ENCODE measurements at places on chromosomes 5 and 9.

DNA sequence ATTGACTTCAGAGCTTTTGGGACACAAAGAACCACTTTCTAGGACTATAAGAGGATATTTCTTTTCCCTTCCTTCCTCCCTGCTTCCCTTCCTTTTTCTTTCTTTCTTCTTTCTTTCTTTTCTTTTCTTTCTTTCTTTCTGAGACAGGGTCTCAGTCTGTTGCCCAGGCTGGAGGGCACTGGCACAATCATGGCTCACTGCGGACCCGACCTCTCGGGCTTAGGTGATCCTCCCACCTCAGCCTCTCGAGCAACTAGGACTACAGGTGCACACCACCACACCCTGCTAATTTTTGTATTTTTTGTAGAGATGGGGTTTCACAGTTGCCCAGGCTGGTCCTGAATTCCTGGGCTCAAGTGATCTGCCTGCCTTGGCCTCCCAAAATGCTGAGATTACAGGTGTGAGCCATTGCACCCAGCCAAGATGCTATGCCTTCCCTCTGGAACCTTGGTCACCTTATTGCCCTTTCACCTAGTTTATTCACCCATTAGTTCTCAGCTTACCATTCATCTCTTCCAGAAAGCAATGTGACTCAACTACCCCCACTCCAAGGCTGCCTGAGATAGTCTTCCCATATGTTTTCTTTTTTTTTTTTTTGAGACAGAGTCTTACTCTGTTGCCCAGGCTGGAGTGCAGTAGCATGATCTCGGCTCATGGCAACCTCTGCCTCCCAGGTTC lies 10.1 kb downstream of the PLIN2 start:
- DNase-seq = peak; percentile 56

- peak; percentile 34 for DNase-seq
Observed at GRCh38 chr5:2017540-2018389, 135.0 kb upstream of the IRX4 start.

DNA sequence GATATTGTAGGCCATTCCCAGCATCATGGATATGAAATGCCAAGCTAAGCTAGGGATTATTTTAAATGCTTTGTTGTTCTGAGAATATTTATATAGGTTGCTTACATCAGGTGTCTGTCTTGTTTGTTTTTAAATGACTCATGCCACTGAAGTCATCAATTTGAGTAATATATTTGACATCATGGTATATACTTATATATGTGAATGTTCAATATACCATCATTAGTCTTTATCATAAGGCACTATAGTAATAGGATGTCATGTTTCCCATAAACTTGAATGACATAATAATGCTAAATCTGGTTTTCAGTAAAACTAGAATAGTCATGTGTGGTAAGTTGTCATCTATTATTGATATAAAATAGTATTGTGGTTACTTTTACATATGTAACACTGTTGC lies 13.1 kb downstream of the C9orf85 start:
- DNase-seq = no peak

- DNase-seq = no peak
Observed at GRCh38 chr5:91632871-91633270, 249.8 kb upstream of the ARRDC3 start.

- peak; percentile 33 for DNase-seq
Observed at GRCh38 chr5:38923661-38924451, 78.0 kb downstream of the OSMR start.

DNA sequence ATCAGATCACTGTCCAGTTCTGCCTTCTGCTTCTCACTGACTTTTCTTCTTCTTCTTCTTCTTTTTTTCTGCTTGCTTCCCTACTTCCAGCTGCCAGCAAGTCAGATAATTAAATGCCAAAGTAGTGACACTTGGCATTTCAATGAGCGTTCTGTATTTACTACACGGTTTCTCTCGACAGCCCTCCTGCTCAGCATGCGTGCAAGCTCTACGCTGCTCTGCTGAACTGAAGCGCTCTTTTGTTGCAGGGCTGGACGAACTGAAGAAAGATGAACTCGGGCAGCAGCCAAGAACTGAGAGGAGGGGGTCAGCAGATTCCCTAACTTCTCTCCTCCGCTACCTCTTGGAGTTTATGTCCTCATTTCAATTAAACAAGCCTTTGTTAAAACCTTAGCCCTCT lies 319.1 kb downstream of the GLIS3 start:
- DNase-seq = peak; percentile 72

DNA sequence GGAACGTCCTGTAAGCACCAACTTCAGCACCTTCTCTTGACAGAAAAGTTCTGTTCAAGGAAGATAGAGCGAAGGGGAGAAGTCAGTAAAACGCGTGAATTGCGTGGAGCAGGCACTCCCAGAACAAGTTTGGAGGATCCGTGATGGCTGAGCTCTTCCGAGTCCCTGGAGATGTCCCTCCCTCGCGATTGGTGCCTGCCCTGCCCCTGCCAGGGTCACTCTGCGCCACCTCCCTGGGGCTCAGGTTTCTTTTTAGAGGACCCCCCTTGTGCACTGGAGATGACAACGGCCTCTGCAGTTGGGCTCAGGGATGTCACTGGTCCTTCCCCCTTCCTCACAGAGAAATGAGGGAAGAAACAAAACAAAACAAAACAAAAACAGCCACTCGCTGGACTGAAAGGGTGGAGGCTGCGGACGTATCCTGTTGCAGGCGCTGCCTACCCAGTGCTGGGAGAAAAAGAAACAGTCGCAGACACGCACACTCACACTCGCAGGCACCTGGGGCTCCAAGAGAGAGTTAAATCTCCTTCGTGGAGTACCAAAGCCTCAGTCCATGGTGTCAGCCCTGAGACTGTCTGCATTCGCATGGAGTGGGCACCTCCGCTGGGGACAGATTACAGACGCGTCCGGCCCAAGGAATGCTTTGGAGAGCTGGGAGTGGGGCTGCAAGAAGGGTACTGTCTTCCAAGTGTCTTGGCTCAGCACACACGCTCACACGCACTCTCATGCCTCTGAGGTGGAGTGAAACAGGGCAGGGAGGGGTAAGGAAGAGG lies 512.7 kb downstream of the SLCO4C1 start:
- no peak for DNase-seq

DNA sequence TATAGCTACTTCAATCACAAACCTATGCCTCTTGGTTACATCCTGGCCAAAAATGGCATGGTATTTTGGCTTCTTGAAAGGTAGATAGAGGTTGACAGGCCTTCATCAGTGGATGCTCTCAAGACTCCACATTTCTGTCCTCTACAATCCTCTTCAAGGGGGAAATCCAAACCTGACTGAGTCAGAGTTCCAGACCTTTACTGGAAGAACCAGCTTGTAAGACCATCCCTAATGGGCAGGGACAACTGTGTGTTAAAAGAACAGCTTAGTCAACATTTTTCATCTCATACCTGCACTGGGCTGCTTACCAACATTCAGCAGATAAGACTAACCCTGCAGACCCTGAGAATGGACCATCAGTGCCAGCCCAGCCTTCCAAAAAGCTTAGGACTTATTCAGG lies 155.7 kb downstream of the CDK5RAP2 start:
- no peak for DNase-seq

DNA sequence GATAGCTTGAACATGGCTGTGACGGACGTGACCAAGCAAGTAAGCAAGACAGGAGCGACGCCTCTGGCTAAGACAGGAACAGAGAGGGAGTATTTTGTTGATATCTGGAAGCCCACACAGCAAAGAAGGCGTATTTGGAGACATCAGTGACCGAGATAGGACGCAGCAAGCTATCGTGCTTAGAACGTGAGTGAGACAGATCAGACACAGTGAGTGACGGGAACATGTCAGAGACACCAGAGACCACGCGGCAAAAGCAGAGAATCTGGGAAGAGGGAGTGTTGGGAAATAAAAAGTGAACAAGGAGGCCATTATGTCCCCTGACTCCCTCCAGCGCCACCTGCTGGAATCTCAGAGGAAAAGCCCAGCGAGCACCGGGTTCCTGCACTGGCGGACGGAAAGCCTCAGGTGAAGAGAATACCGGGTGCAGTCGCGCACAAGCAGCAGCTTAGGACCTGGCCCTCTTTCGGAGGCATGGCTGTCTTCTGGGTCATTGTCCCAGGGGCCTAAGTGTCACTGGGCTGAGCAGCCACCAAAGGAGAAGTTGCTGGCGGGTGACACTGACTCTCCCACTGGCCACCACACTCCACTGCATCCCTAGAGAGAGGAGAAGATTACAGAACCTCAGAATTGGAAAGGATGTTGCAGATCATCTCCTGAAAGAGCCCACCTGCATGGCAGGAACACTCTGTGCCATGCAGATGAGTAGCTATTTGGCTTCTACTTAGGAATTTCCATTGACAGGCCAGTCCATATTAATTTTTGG lies 99.1 kb downstream of the FBXO38 start:
- peak; percentile 72 for DNase-seq

- DNase-seq = peak; percentile 29
Observed at GRCh38 chr9:86672301-86672700, 275.0 kb downstream of the GAS1 start.

DNA sequence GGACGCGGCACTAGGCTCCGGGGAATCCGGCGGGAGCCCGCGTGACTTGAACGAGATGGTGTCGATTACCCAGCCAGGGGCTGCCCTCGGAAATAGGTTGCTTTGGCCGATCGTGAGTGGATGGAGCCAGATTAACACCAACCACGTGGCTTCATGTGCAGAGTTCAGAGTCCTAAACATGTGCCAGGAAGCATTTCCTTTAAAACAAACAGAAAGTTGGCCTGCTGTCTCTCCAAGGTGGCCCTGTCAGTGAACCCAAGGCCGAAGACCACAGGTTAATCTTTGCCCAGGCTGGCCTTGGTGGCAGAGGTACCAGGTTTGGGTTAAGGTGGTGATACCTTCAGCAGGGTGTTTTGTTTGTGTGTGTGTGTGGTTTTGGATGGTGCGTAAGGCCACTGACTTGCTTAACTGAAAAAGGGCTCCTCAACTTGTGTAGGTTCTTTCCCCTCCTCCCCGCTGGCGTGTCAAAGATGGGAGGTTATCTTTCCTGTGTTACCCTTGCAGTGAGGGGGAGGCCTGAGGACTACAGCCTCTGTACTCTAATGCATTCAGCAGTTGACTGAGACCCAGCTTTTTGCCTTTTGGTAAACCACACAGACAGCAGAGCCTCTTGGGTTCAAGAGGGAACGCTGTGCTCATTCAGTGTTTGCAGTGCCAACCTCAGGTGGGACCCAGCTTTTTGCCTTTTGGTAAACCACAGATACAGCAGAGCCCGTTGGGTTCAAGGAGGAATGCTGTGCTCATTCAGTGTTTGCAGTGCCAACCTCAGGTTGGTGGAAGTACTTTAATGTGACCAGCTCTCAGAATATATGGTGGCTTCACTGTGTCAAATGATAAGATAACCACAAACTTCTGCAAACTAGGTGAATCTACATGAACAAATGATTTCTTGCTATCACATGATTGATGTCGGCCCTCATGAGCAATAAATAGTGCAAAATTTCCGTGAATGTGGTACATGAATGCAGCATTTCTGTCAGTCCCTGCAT lies 1.4 kb downstream of the IQGAP2 start:
- no peak for DNase-seq

DNA sequence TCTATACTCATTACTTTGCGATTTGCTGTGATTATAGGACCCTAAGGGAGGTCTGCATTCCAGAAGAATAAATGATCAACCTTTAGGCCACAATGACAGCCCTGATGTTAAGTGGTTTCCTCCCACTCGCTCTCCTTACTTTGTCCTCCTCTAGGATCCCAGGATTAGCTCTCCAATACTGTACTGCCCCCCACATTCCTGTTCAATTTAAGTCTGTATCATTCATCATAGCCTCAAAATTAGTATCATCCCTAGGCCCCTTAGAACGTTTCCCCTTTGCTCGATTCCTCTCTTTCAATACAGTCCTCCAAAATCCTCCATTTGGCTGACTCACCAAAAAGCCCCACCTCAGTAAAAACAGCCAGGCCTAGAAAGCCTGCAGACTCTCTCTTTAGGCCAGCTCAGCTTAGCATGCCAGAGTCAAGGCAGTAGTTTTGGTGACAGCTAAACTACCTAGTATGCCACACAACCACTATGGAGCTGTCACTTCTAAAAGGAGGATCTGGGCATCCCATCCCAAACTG lies 24.4 kb downstream of the RNF145 start:
- peak; percentile 87 for DNase-seq

DNA sequence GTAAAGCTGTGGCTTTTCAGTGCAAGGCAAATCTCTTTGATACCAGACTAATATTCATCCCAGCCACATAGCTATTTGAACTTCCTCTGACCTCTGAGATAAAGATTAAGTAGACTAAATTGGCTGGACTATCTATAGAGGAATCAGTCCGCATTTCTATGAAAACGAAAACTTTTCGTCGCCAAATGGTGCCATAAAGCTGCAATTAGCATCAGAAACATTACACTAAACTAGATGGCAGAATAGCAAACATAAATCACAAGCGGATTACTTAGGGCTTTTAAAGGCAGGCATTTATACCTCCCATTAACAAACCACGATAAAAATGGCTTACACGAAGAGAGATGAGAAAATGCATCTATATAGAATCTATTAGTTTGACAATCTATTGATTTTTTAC lies 1009.7 kb upstream of the CDH6 start:
- DNase-seq = no peak

DNA sequence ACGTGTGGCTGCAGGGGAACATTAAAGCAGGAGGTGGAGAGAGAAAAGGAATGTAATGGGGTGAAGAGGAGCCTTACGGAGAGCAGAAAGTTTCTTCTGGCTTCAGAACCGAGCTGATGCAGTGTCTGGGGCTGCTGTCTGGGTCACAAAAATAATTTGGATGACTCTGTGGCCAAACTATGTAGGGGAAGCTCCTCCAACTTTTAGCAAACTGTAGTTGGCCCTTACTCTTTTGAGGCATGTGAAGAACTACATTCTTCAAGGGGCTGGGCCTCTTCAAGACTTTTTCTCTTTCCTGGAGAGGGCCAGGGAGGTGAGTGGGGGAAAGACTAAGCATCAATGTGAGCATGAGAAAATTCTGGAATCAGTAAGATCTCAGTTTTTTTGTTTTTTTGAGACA lies 31.9 kb upstream of the SPARC start:
- DNase-seq = peak; percentile 89

DNA sequence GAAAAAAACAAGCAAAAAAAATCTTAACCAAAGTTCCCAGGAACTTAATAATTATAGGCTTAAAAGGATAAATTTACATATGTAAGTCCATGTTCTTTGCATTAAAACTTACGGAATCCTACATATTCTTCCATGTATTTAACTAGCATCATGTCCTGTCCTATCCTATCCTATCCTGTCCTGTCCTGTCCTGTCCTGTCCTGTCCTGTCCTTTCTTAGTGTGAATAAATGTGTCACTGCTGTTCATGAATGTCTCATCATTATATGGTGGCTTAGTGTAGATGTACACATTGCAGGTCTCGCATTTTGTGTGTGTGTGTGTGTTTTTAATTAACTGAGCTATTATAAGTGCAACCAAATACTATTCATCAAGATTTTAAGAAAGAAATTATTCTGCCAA lies 90.0 kb downstream of the TMEM167A start:
- no peak for DNase-seq

GRCh38 chr5:6868171-6868570 lies 154.9 kb downstream of the TENT4A start:
- no peak for DNase-seq

GRCh38 chr9:80326105-80326504 lies 754.3 kb downstream of the TLE4 start:
- DNase-seq = no peak

GRCh38 chr9:79555474-79556089 lies 16.2 kb upstream of the TLE4 start:
- no peak for DNase-seq
